Coronary artery (tissue), 2 donors: ENCODE measurements at places on chromosomes 3 and 15.

DNA sequence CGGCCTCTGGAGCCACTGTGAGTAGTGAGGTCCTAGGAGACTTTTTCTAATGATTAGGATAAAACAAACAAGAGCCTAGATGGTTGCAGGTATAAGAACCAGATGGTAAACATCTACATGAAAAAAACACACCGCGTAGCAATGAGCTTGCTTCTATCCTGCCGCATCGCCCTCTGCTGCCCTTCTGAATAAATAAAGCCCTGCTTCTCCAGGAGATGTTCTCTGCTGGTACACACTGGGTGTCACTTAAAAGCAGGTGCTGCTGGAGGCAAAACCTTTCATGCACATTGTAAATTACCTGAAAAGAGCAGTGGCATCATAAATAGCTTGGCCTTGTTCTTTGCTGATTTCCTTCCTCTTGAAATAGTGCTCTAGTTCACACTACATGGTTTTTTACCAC lies 164.4 kb upstream of the TOPAZ1 start:
- no peak for DNase-seq

GRCh38 chr15:39833515-39833981 lies 50.9 kb upstream of the FSIP1 start:
- no peak for DNase-seq

GRCh38 chr3:126493739-126494138 lies 18.0 kb upstream of the ZXDC start:
- no peak for DNase-seq

DNA sequence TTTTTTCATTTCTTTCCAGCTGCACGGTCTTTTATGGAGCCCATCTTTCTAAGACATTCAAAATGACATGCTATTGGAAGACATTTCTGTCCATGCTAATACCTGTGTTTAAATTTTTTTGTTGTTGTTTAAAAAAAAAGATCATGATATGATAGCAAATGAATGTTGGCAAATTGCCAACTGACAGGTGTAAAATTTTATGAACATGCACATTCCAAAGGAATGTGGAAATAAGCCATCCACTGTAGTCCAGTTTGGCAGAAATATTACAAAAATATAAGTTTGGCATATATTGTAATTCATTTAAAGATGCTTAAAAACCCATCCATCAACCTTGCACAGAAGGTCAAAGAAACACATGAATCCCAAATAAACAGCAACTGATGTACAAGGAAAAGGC lies 75.6 kb upstream of the WNT5A start:
- DNase-seq = no peak

DNA sequence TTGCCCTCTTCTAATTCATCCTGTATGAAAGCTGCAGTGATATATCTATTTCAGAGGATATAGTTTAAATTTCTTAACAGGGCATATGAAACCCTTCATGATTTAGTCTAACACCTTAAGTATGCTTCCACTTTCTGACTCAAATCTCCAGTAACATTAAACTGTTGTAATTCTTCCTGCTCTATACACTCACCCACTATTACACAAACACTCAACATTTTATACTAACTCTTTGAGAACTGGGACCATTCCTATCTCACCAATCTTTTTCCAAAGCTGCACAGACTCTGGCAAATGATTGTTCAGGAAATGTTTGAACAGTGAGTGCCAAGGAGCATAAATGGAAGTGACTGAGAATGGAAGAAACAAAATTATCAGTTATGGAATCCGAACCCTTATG lies 560.4 kb upstream of the DPPA4 start:
- no peak for DNase-seq

- DNase-seq = no peak
These were observed 38.0 kb downstream of the TMEM41A start for GRCh38 chr3:185460719-185461350.

DNA sequence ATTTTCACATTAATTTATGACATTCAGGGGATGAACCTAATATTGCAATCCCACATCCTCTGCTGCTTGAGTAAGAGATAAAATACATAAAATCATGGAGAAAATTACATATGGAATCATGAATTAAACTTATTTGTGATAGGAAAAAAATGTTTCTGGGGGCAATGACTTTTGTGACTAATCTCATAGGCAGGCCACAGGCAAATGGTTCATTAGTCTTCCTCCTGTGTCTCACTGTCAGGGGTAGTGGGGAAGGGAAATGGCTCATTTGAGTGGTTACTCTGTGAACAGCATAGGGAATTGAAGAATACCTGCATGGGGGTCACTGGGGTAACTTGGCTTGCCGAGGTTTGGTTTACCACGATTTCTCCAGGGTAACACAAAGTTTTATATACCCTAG lies 72.0 kb downstream of the TFG start:
- DNase-seq = no peak

DNA sequence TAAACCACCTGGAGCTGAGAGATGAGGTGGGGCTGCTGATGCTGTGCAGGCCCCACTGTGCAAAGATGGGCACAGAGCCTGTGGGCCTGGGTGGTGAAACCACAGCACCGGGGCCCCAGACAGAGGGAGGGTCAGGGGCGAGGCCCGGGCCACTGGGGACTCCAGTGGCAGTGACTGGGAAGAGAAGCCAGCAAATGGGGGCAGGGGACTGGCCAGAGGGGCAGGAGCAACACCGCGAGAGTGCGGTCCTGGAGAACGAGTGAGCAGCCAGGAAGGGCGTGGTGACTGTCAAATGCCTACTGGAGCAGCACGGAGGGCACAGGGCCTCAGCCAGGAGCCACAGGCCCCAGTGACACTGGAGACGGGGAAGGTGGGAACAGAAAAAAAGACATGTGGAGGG lies 39.8 kb downstream of the HCN4 start:
- no peak for DNase-seq

DNA sequence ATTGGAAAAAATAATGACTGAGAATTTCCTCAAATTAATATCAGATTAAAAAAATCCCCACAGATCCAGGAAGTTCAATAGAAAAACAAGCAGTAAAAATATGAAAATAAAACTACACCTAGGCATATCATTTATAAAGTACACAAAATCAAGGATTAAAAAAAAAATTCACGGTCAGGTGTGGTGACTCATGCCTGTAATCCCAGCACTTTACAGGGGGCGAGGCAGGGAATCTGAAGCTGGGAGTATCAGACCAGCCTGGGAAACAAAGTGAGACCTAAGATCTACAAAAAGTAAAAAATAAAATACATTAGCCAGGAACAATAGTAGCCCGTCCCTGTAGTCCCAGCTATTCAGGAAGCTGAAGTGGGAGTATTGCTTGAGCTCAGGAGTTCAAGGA lies 778.3 kb upstream of the ALCAM start:
- DNase-seq = no peak

GRCh38 chr3:42847731-42848130 lies 27.9 kb downstream of the CYP8B1 start:
- DNase-seq = peak; percentile 72

DNA sequence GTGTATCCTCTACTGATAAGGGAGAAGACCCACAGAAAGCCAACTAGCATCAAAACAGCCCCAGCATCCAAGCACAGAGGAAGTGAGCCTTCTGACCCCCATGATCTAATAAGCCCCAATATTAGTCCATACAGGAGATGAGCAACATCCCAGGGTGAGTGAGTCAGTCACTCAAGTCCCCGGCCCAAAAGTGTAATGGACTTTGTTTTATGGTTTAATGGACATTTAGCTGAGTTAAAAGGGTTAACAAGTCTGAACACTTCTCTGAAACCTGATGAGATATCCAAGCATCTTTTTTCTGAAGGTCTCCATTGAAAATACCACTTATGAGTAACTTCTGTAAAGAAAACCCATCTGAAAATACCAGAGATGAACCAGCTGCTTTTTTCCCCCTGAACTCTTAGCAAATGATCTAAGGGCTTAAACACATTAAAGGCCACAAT lies 115.6 kb downstream of the GREM1 start:
- DNase-seq = no peak

DNA sequence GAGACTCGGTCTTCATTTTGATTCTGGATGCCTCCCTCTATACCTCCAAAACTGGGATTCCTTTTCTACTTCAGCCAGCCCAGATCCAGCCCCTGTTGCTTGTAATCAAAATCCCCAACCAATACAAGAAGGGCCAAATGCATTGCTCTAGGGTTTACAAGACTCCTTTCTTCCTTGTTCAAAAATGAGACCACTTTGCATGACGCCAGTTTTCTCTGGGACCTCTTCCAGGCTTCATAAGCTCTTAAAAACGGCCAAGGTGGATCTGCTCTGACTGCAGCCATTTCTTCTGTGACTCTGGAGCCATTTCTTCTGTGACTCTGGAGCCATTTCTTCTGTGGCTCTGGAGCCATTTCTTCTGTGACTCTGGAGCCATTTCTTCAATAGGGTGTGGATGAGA lies 71.9 kb downstream of the ADAMTS17 start:
- no peak for DNase-seq

DNA sequence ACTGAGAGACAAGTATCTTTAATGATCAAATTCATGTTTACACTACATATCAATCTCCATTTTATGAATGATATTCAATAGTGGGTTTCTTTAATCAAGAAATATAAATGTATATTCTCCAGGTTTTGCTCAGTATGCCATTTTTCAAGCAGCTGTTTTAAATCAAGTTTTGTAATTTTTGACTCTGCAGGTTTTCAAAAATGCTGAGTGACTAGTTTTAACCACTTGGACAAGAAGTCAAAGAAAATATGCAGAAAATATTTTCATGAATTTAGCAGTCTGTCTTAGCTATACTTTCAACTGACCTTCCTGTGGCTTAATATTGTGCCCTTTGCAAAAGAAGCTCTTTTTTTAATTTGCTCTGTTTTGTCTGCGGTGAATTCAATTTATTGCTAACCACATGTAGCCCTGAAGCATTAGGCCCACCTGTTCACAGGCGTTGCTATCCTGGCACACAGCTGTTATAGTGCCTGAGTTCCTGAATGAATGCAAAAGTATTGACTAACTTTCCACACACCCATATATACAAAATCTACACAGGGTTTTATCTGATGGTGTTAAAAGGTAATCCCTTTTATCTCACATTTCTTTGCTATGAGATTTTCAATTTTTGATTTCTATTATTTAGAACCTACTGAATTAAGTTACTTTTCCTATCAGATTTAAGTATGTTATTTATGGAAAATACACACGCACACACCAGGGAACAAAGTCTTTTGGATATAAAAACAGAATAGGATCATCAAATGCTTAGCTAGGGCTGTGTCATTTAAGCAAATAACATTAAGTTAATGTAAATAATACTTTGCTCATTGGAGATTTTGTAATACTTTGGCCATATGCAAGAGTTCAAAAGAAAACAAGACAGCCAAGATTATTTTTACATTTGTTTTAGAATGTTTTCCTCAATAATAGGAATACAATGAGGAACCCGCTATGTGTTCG lies 1166.1 kb upstream of the GBE1 start:
- DNase-seq = no peak

GRCh38 chr3:110327870-110328269 lies 743.7 kb upstream of the NECTIN3 start:
- DNase-seq = no peak

DNA sequence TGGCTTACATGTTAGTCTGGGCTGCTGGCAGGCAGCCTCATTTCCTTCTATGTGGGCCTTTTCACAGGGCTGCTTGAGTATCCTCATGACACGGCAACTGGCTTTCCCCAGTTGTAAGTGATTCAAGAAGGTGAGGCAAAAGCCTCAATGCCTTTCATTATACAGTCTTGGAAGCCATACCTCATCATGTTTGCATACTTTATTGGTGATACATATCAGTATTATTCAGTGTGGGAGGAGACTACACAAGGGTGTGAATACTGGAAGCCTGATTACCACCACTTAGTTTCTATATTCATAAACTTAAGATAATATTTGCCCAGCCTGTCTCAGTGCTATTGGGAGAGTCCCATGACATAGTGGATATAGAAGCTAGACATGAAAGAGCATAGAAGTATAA lies 346.8 kb downstream of the SOX2 start:
- no peak for DNase-seq

- no peak for DNase-seq
These were observed 635 bp downstream of the TUBGCP5 start for GRCh38 chr15:23038726-23039142.

GRCh38 chr3:139770577-139770976 lies 92.8 kb upstream of the NMNAT3 start:
- DNase-seq = no peak

DNA sequence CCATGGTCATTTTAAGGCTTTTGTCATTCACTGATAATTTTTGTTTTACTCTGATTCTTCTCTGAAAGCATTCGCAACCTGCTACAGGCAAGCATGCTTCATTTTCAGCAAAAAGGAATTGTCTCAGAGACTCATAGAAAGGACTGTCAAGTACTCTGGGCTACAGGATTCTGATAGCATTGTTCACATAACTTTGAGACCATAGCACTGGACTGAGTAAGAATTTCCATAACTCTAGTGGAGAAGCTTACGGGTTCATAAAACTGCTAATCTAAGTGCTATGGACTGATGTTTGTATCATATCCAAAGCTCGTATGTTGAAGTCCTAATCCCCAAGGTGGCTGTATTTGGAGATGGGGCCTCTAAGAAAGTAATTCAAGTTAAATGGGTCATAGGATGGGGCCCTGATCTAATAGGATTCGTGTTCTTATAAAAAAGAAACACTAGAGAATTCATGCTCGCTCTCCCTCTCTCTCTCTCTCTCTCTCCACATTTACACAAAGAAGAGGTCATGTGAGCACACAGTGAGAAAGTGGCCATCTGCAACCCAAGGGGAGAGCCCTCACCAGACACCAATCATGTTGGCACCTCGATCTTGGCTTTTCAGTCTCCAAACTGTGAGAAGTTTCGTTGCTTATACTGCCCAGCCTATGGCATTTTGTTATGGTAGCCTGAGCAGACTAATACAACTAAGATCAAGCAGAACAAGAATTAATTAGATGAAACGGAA lies 60.4 kb downstream of the CRYGS start:
- no peak for DNase-seq

DNA sequence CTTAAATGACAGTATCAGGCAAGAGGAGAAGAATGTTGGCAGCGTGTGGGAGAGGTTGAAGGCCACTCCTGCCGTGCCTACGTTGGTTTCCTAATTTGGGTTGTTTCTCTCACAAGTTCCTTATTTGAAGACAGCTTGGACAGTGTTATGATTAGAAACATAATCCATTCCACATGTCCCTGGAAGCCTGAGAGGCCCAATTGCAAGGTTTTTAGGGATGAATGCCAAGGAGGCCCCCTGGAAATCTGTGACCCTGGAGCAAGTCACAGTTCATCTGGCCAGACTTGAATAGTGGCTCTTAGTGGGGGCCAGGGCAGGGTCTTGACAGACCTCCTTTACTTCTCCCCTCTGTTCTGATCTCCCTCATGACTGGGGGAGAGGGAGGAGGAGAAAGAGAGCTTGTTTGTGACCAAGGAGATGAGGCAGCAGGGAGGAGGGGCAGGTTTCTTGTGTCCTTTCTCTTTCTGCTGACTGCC lies 584.4 kb upstream of the TBL1XR1 start:
- peak; percentile 91 for DNase-seq

DNA sequence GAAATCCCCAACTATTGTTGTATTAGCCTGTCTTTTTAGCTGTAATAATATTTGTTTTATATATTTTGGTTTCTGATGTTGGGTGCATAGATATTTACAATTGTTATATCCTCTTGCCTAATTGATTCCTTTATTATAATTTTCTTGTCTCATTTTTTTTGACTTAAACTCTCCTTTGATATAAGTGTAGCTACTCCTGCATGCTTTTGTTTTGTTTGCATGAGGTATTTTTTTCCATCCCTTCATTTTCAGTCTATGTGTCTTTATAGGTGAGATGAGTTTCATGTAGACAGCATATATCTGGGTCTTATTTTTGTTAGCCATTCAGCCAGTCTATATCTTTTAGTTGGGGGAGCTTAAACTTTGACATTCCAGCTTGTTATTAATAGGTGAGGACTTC lies 37.4 kb downstream of the FAIM start:
- no peak for DNase-seq
